ENCODE measurements at places on chromosomes 2 and 18.

- peak; percentile 73 for DNase-seq
Measured at GRCh38 chr2:223692191-223692947, 90.2 kb upstream of the SCG2 start.

DNA sequence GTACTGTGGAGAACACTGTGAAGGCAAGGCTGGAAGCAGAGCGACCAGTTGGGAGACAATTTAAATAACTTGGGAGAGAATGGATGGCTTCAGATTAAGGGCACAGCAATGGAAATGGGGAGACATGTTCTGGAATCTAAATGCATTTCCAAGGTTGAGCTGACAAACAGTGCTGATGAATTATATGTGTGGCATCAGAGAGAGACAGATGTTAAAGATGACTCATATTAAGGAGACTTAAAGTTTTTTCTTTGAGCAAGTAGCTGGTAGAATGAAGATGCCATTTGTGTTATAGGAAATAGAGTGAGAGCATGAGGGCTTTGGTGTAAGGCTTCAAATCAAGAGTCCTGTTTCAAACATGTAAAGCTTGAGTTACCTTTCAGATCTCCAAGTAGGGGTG, 441.8 kb downstream of the SETBP1 start:
- no peak for DNase-seq

GRCh38 chr2:74538881-74539339, 9.2 kb downstream of the HTRA2 start:
- DNase-seq = no peak

DNA sequence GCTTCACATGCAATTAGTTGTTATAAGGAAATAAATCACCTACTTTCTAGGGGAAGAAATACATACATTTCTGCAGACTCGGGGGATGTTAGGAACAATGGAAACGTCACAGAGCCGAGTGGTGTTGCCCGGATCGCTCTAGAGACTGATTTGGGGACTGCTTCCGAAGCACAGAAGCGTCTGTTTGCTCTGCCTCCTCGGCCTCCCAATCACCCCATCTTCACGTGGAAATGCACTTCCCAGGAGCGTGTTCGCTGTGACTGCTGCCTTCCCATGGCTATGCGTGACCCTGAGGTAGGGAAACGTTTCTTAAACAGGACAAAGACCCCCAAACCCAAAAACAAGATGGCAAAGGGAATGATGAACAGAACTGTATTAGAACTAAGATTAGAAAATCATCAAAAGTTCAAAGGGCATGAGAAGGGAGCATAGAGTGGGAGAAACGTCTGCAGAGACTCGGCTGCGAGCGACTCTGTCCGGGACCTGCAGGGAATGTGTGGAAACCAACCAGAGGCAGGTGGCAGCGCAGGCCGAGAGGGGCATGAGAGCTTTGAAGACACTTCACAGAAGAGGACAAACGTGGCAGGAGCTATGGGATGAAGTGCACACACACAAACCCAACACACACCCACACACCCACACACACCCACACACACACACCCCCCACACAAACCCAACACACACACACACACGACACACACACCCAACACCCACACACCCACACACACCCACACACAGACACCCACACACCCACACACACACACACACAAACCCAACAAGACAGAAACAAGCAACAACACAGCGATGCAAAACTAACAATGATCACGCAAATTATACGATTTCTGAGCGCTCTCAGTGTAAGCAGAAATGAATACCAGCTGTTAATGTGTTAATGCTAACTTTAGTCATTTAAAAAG, 41.3 kb downstream of the RTP5 start:
- no peak for DNase-seq

DNA sequence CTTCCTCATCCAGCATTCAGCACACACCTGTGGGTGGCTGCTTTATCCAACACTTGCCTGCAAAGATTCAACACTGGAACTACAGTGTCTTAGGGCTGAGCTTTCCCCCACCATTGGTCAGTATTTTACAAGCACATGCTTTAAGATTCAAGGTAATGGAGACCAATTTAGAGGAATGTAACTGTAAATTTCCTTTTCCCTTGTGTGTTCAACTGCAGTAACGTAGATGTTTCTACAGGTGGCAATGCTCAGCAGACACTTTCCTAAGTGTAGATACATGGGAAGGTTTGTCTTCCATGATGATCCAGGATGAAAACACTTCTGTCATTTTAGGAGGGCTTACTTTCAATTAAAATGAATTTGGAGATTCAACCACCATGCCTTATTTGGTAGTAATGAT, 143.6 kb upstream of the PXDN start:
- no peak for DNase-seq

DNA sequence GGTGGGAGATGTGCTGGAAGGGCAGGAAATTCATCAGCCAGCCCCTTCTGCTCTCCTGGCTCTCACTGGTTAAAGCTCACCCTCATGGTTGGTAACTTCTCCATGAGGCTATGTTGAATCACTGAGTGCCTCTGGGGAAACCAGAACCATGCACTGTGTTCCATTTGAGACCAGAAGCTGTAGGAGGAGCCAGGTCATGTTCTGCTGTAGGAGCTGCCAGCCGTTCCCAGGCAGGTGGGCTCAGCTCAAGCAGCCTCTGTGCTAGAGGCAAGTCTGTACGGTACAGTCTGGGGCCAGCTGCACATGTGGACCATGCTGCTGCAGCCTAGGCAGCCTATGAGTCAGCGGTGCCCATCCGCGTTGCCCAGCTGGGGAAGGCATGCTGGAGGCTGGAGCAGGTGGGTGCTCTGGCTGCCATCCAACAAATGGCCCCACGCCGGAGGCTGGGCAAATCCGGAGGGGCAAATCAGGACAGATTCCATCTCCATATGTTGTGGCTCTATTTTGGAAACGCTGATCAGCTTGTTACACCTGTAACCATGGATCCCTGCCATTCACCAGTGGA, 22.0 kb upstream of the KCNF1 start:
- DNase-seq = no peak

DNA sequence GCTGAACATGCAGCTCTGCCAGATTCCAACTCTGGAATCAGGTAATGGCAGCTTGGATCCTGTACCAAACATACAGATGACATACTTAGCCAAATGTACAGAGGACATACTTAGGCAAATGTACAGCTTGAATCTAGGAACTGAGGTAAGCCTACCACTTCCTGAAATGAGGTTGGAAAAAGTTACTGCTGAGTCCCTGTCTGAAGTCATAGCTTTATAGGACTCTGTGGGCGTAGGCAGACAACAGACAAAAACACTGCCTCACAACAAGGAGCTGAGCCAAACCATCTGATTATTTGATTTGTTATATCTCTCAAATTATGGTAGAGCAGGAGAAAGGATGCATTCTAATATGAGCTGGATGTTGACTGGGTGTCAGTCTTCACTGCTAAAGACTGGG, 290.2 kb upstream of the TCF4 start:
- no peak for DNase-seq

GRCh38 chr2:68663371-68664156, 20.2 kb downstream of the PROKR1 start:
- DNase-seq = no peak

DNA sequence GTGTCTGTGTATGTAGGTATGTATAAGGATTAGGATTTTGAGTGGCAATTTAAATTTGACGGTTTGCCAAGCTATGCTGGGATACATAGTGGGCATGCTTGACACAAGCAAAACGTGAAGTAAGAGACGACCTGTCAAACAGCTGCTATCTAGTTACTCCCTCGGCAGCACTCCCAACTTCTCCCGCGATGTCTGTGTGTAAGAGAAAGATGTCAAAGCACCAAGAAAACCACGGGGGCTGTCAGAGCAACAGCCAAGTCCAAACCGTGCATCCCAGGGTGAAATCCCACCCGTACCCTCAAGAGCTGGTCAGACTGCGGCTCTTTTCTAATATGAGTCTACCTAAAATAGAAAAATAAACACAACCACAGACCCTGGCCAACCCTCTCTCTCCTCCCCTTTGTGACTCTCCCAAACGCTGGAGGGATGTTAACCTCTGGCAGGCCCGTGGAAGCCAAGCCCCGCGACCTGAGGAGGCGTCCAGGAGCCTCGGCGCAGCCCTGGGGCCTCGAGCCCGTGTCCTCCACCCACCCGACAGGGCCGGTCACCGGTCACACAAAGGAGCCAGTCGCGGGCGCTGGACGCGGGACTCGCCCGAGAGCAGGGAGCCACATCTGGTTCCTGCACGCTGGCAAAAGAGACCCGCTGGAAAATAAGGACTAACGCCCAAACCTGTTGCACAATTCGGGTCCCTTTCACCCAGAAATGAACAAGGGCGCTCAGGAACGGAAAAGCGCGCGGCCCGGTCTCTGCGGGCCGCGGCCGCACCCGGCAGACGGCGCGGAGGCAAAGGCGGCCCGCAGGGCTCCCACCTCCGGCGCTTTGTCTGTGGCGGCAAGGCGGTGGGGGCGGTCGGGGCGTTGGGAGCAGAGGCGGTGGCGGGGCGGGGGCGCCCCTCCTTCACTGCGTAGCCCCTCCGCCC, 925 bp downstream of the SESTD1 start:
- peak; percentile 73 for DNase-seq

DNA sequence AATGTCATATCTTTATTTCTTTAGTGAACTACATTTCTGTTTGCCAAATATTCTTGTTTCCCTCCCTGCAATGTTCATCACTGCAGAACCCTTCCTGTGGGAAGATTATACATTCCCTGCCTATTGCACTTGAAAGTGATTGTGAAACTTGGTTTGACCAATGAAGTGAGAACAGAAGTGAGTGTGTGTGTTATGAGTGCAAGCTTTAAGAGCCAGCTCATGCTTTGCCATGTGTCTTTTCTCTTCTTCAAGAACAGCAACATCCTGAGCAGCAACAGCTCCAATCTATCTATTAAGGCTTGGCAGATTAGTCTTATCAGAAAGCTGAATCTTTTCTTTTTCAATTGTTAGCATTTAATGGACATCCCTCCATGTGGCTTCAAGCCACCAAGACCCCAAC, 42.0 kb upstream of the UBE2E3 start:
- peak; percentile 78 for DNase-seq

DNA sequence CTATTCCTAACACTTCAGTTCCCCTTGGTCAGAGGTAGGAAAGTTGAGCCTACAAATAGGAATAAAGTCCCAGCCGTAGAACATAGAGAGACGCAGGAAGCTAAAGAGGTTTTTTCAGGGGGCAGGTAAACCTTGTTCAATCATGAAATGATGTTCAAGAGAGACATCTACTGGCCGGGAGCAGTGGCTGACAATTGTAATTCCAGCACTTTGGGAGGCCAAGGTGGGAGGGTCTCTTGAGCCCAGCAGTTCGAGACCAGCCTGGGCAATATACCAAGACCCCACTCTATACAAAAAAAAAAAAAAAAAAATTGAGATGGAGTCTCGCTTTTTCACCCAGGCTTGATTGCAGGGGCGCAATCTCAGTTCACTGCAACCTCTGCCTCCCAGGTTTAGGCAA, 66.7 kb upstream of the DNAJC10 start:
- DNase-seq = peak; percentile 50

DNA sequence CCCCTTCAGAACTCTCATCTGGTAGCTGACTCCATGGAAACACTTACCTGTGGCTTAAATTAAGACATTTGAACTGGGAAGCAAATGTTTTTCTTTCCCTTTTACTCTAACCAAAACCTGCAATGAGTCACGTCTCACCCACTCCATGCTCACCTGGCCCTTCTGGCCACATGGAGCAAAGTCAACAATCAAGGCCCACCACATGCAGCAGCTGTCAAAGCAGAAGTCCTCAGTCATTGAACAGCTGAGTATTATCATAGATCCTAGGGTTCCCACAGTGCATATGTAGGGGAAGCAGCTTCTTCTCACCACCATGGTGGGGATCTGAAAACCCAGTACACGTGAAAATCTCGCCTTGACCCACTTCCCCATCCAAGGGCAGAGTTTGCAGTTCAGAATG, 12.3 kb upstream of the MEP1B start:
- DNase-seq = no peak

DNA sequence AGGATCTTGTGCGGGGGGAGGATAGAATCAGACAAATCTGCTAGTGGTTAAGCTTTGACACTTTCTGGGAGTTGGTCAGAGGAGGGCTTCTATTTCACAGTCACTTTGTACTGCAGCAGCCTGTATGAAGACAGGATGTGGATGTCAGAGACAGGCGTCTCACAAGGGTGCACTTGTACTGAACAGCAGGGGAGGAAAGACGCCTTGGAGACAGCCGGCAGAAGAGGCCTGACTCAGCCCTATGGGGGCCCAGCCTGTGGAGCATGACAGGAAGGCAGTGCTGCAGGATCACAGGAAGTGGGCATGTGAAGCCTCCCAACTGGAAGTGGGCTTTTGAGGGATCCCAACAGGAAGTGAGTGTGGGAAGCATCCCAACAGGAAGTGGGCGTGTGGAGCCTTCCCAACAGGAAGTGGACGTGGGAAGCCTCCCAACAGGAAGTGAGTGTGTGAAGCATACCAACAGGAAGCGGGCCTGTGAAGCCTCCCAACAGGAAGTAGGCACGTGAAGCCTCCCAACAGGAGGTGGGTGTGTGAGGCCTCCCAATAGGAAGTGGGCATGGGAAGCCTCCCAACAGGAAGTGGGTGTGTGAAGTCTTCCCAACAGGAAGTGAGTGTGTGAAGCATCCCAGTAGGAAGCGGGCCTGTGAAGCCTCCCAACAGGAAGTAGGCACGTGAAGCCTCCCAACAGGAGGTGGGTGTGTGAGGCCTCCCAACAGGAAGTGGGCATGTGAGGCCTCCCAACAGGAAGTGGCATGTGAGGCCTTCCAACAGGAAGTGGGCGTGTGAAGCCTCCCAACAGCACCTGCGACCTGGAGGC, 212.3 kb downstream of the SNTG2 start:
- no peak for DNase-seq

DNA sequence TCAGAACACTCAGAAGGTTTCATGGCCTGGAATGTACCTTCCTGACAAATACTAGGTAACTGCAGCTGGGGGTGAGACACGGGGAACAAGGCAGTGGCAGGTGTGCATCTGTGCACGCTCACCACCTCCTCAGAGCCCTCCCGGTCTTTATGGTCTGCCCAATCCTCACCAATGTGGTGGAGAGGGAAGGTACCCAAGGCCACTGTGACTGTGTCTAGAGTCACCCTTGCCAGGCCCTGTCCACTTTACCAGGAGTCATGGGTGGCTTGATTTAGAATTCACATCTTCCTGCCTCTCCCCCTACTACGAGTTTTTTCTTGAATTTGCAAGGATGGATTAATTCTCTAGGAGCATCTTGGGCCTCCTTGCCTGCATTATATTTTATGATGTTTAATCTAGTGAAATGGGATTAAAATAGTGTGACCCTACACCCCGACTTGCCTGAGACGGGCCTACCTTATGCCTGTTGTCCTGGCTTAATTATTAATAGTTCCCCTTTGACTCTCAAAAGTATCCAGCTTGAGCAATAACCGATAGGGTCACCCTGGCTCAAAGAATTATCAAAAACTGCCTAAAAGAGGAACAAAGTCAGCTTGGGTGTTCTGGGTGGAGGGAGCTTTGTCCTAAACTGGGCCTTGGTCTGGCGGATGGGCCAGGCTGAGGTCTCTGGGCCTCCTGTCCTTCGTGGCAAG, 56.5 kb downstream of the ACAA2 start:
- no peak for DNase-seq

Data from fibroblast of the aortic adventitia (primary cell).